Activated CD8-positive, alpha-beta T cell treated with anti-CD3 and anti-CD28 coated beads, Interleukin-2, amount 10 ng/mL, durations not matched to agents 7 days and 5 days (primary cell): ENCODE measurements at places on chromosomes 13 and 19.

GRCh38 chr13:103031332-103031873, 34.8 kb downstream of the SLC10A2 start:
- no peak overlapping the region for H3K27ac ChIP-seq
- no peak overlapping the region for H3K4me3 ChIP-seq
- H3K4me1 ChIP-seq: no peaks in the 10 kb centered on the region
- no peak for DNase-seq
- H3K36me3 ChIP-seq: no peaks in the 10 kb centered on the region
- no peaks in the 10 kb centered on the region for H3K27me3 ChIP-seq

DNA sequence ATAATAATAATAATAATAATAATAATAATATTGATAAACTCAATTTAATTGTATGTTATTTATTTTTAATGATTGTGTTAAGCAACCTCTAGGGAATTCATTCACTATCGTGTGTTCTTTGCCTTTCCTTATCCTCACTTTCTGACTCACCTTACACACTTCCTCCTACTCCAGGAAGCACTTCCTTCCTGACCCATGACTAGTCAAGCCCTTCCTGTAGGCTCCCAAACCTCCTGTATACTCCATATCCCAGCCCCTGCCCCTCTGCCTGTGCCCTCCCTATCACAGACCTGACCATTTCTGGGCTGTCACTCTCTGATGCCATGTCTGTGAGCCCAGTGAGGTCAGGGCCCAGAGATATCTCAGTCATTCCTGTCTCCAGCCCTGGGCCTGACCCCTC, 7.6 kb downstream of the LGALS4 start:
- H3K4me1 ChIP-seq: peaks cover 7% of the 10 kb centered on the region
- DNase-seq: no peak
- H3K36me3 ChIP-seq: peaks cover 2% of the 10 kb centered on the region
- H3K27me3 ChIP-seq: no peaks in the 10 kb centered on the region
- H3K4me3 ChIP-seq: no peak overlapping the region

DNA sequence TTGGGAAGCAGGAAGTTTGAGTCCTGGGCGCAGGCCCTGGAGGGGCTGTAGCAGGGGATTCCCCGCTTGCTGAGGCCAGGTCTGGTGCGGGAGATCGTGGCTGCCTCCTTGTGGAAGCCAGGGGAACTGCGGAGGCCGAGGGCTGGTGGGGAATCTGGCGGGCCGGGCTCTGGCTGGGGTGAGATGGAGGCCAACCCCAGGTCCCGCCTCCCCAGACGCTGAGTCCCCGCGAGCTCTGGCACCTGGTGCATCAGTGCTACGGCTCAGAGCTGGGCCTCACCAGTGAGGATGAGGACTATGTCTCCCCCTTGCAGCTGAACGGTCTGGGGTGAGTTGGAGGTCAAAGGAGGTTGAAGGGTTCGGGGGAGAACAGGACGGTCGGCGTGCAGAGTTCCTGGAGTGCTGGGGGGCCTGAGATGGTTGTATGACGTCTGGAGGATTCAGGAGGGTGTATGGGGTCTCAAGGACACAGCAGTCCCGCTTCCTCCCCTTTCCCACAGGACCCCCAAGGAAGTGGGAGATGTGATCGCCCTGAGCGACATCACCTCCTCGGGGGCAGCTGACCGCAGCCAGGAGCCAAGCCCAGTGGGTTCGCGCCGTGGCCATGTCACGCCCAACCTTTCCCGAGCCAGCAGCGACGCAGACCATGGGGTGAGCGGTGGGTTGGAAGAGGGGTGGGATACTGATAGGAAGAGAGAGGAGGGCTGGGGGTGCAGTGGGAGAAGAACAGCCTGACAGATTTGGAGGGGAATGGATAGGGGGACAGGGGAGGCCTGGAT, 13.1 kb downstream of the GRAMD1A start:
- no peaks in the 10 kb centered on the region for H3K27me3 ChIP-seq
- H3K4me1 ChIP-seq: peaks cover 65% of the 10 kb centered on the region
- peaks cover 71% of the 10 kb centered on the region for H3K36me3 ChIP-seq
- peak; percentile 82 for DNase-seq
- peak overlapping the region; percentile 56 for H3K4me3 ChIP-seq

GRCh38 chr13:109213714-109214113, 572.7 kb downstream of the IRS2 start:
- no peaks in the 10 kb centered on the region for H3K4me1 ChIP-seq
- H3K36me3 ChIP-seq: no peaks in the 10 kb centered on the region
- no peak overlapping the region for H3K27ac ChIP-seq
- DNase-seq: no peak

DNA sequence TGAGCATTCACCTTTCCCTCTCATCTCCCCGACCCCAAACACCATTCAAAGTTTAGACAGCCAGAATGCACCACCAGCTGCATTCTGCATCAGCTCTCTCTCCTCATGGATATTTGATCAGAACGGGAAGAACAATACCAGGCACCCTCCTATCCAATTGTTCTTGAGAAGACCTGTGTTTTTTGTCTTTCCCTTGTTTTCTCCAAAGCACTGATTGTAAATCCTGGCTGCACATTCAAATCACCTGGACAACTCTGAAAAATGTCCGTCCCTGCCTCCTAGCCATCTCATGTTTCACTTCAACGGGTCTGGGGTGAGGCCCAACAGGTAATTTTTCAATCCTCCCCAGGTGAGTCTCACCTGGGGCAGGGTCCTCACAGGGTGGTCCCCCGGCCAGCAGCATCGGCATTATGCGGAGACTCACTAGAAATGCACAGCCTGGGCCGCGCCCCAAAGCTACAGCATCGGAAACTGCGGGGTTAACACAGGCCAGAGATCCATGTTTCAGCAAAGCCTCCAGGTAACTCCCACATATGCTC, 5.5 kb downstream of the IRS2 start:
- H3K4me3 ChIP-seq: no peak overlapping the region
- no peaks in the 10 kb centered on the region for H3K27me3 ChIP-seq
- peaks cover 49% of the 10 kb centered on the region for H3K4me1 ChIP-seq
- no peak for DNase-seq

- no peak overlapping the region for H3K27ac ChIP-seq
- no peak overlapping the region for H3K4me3 ChIP-seq
- H3K4me1 ChIP-seq: peaks cover 2% of the 10 kb centered on the region
Observed at GRCh38 chr13:113562085-113562749, 22.3 kb upstream of the TFDP1 start.

DNA sequence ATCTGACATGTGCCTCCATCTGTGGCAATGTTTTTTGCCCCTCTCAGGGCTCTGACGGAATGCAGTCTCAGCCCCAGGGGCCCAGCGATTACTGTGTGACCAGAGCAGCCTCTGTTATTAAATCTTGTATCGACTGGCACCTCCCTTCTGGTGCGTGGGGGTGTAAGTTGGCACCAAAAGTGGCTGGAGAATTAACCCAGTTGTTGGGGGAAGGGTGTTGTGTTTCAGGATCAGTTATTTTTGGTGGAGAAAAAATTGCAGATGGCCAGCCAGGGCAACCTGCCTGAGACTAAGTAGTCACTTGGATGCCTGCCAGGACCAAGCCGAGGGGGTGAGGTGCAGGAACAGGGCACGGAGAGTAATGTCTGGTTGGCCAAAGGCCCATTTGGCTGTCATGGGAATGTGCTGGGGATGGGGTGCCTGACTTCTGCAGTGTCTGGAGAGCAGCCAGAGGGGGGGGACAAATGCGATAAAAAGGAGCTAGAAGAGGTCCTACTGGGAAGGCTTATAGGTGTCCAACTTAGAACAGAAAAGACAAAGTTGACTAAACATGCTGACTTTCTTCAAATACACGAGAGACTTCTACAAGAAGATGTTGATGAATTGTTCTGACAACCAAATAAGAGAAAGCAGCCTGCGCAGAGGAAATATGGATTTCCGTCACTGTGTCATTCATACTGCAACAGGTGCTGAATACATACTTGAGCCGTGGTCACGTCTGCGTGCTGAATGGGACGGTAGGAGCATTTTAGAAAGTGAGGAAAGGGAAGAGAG, 69.8 kb downstream of the SIAH3 start:
- H3K36me3 ChIP-seq: no peaks in the 10 kb centered on the region
- no peaks in the 10 kb centered on the region for H3K27me3 ChIP-seq
- H3K4me1 ChIP-seq: no peaks in the 10 kb centered on the region
- no peak overlapping the region for H3K27ac ChIP-seq

DNA sequence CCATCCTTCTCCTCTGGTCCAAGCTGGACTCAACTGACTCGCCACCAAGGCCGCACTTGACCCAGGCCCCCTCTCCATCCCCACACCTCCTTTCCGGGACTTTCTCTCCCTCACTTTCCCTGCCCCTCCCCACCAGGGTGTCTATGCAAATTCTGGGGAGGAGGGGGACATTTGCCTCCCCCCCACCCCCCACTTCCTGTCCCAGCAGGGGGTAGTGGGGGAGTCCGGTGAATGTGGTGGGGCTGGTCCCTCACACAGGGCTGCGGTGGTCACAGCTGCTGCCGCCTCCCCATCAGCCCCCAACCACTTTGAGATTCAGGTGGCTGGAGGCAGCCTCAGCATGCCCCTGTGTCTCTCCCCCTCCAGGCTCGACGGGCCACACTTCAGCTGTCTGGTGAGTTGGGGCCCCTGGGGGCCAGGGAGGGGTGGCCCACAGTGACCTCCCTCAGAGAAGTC, 870 bp downstream of the SPIB start:
- no peak for DNase-seq
- H3K27me3 ChIP-seq: peaks cover 12% of the 10 kb centered on the region
- H3K27ac ChIP-seq: peak overlapping the region; percentile 53
- no peak overlapping the region for H3K4me3 ChIP-seq

GRCh38 chr19:57771417-57771816, 1.9 kb downstream of the ZNF586 start:
- no peak overlapping the region for H3K4me3 ChIP-seq
- H3K27ac ChIP-seq: no peak overlapping the region
- no peak for DNase-seq

- no peak overlapping the region for H3K4me3 ChIP-seq
- no peak for DNase-seq
- peaks cover 7% of the 10 kb centered on the region for H3K27me3 ChIP-seq
- no peaks in the 10 kb centered on the region for H3K4me1 ChIP-seq
- no peak overlapping the region for H3K27ac ChIP-seq
- no peaks in the 10 kb centered on the region for H3K36me3 ChIP-seq
Observed at GRCh38 chr13:43631106-43631505, 155.7 kb downstream of the ENOX1 start.

GRCh38 chr19:1081301-1082164, 13.6 kb downstream of the POLR2E start:
- no peak overlapping the region for H3K4me3 ChIP-seq
- no peak for DNase-seq
- H3K27ac ChIP-seq: peak overlapping the region; percentile 78

DNA sequence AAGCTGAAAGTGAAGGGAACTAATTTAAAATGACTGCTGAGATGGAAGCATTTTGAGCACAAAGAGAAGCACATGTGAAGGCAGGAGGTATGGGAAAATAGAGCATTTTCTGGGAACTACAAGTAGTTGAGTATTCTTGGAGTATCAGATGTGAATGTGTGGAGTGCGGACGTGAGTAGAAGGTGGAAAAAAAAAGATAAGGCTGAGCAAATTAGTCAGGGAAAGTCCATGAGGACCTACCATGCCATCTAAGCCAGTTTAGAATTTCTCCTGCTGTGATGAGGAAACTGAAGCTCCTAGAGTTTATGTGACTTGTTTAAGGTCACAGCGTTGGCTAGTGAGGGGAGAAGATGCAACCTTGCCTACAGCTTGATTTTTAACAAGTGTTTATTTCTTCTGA, 578.1 kb upstream of the MIR17HG start:
- DNase-seq: no peak
- no peak overlapping the region for H3K27ac ChIP-seq
- no peaks in the 10 kb centered on the region for H3K27me3 ChIP-seq
- H3K4me1 ChIP-seq: no peaks in the 10 kb centered on the region

DNA sequence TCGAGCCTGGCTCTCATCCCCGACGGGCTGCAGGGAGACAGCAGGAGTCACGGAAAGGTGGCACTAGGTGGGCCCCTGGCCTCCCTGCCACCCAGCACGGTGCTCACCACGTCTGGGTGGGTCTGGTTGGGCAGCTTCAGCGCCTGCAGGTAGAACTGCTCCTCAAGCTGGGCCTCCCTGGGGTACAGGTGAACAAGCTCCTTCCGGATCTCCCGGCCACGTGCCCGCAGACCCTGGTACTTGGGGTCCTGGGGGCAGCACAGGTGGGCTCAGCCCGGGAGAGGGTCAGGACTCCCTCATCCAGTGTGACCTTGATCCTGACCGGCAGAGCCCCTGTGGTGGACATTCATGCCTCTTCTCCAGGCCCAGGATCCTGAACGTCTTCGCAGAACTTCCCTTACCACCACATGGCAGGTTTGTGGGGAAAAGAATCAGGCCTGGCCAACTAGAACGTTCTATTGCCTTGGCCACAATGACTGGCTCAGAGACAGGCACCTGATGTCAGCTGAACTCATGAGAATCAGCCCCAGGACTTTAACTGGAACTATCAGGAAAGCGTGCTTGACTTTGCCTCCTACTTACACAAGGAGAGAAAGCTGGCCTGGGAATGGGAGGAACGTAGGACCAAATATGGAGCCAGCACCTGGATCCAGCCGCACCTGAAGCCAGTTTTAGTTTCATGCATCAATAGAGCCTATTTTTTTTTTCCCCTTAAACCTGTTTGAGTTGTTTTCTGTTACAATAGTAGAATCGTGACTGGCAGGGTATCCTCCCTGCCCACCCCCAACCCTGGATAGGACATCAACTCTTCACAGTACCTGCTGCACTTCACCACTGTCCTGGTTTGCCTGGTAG, 8.9 kb downstream of the SARS2 start:
- no peak overlapping the region for H3K4me3 ChIP-seq
- H3K27ac ChIP-seq: peak overlapping the region; percentile 10
- H3K27me3 ChIP-seq: no peaks in the 10 kb centered on the region
- peaks cover 21% of the 10 kb centered on the region for H3K36me3 ChIP-seq
- DNase-seq: no peak
- peaks cover 2% of the 10 kb centered on the region for H3K4me1 ChIP-seq

DNA sequence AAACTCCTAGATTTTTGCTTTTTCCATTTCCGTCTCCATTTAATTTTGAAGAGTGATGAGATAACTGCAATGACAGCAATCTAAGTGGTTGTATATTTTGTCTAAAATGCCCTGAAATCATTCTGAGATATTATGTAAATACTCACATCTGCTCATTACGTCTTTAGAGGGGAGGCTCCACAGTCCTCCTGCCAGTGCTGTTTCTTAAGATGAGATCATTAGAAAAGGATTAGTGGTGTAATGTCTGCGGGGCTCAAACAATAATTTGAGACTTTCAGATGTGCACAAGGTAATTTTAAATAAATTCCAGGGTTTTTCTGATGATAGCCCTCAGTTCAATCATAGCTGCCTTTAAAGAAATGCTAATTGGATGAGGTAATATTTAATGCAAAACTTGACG, 437.9 kb downstream of the FOXO1 start:
- peaks cover 2% of the 10 kb centered on the region for H3K27me3 ChIP-seq
- H3K4me3 ChIP-seq: no peak overlapping the region
- DNase-seq: no peak

- no peaks in the 10 kb centered on the region for H3K4me1 ChIP-seq
- H3K27me3 ChIP-seq: no peaks in the 10 kb centered on the region
- H3K36me3 ChIP-seq: peaks cover 29% of the 10 kb centered on the region
- DNase-seq: no peak
- H3K4me3 ChIP-seq: no peak overlapping the region
- H3K27ac ChIP-seq: no peak overlapping the region
Observed at GRCh38 chr13:45996631-45997030, 55.9 kb downstream of the ZC3H13 start.

- DNase-seq: no peak
- peaks cover 66% of the 10 kb centered on the region for H3K4me1 ChIP-seq
- peak overlapping the region; percentile 26 for H3K27ac ChIP-seq
- no peaks in the 10 kb centered on the region for H3K27me3 ChIP-seq
- H3K4me3 ChIP-seq: no peak overlapping the region
Observed at GRCh38 chr19:29834991-29835846, 23.4 kb downstream of the CCNE1 start.

GRCh38 chr13:106145997-106146864, 389.2 kb downstream of the EFNB2 start:
- no peak for DNase-seq
- H3K27ac ChIP-seq: no peak overlapping the region
- H3K4me1 ChIP-seq: no peaks in the 10 kb centered on the region
- no peaks in the 10 kb centered on the region for H3K36me3 ChIP-seq
- no peaks in the 10 kb centered on the region for H3K27me3 ChIP-seq
- no peak overlapping the region for H3K4me3 ChIP-seq
